ENCODE measurements at places on chromosomes 6 and 20.

- peak; percentile 66 for DNase-seq
These were observed 91.8 kb upstream of the NHSL1 start for GRCh38 chr6:138590796-138591709.

- peak; percentile 49 for DNase-seq
These were observed 30.2 kb upstream of the IL17A start for GRCh38 chr6:52155791-52156576.

DNA sequence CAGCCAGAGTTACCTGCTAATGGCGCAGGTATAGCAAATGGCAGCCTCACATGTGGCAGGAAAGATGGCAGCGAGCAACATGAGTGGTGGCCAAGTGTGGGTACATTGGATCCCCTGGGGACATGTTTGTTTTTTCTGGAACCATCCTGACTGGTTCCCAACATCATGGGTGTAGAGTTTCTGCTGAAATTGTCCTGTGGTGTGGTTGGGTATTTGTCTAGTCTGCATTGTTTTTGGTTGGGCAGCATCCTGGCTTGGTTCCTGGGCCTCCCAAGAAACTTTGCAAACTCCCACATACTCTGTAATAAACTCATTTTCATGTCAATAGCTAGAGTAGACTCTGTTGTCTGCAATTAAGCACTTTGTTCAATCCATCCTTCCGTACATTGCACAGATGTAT lies 282.6 kb downstream of the CDC5L start:
- DNase-seq, result no peak

GRCh38 chr20:35264755-35265154 lies 13.2 kb downstream of the MMP24OS start:
- DNase-seq, result no peak

- no peak for DNase-seq
These were observed 51.7 kb upstream of the FOXP4 start for GRCh38 chr6:41494212-41495110.

DNA sequence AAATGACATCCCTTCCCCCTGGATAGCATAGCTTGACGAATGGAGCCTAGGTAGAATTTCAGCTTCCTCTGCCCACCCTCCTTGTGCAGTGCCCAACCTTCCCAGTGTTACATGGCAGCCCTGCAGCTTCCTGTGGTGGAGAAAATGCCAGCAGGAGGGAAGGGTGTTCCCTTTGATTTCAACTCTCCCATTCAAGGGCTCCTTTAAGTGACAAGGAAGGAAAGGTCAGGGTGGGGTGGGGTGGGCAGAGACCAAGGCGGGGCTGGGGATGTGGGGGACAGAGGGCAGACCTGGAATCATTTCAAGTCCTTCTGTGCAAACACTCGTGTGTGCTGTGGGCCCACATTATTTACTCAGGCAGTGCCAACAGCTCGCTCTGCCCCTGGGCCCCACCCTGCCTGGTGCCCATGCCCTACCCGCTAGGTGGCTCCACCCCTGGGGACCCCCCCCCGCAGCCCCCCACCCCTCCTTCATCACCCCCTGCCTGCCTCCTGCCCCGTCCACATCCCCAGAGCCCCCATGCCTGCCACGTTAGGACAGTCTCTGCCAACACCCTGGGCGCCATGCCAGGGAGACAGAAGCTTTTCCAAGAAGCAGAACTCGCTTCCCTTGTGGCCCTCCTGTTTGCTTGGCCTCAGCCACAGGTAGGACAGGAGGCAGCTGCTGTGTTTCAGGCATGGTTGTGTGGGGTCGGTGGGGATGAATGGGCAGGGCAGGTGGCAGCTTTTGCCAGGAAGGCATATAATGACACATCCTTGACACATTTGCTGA lies 9.4 kb downstream of the SPDEF start:
- no peak for DNase-seq

DNA sequence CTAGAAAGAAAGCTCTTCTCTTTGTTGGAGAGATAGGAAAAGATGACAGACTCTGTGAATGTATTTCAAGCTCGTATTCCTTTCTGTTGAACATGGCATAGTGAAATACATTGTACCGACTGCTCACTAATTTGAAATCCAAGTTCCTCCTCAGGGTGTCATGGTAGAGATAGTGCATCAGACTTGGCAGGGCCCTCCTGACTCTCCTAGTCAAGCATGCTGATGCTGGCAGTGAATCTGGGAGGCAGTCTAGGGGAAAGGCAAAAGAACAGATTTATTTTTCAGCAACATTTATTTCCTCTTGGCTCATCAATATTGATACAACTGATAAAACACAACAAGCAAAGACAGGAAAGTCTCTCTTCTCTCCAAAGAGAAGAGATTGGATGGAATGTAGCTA lies 356.3 kb upstream of the IRAK1BP1 start:
- no peak for DNase-seq

DNA sequence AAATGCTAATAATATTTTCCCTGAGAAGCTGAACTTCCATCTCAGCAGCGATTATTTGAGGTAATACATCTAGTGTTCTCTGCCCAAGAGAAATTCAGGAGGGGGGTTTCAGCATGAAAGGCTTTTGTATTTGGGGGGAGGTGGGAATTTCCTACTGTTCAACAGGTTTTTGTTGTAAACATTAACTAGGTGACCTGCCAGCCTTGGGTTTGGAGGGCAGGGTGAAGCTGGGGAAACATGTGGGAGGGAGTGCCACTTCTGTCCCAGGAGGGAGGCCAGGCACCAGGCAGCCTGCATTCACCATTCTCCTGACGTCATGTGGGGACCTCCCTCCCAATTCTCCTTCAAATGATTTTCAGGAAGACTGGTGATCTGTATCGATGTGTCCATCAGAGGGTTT lies 37.7 kb upstream of the PKHD1 start:
- DNase-seq, result no peak

DNA sequence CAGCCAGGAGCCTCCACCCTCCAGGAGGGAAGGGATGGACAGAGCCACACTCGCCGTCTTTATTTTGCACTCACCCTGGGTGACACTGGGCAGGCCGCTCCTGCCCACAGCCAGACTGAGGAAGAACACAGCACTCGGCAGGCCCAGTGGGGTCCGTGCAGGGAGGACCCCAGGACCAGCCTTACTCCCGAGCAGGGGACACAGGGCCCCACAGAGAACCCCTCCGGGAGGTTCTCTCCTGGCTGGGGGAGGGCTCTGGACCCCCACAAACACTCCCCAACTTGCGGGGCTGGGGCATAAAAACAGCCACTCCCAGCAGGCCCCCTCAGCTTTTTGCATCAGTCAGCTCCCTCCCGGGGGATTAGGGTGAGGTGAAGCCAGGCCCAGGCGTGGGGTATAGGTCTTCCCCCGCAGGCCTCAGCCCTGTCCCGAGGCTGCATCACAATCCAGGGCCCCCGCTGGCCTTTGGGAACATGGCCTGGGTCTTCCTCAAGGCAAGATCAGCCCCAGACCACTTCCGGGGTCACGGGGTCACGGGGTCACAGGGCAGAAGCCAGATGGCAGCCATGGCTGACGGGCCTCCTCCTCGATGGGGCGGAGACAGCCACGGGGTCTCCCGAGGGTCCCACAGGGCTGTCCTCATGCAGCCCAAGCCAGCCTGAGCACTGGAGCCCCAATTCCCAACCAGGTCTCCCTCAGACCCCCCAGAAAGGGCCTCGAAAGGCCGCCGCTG lies 3.2 kb downstream of the TNFRSF6B start:
- no peak for DNase-seq

- DNase-seq, result no peak
These were observed 155.5 kb upstream of the RNF24 start for GRCh38 chr20:4170621-4171537.
